CD4-positive, CD25-positive, alpha-beta regulatory T cell (primary cell): ENCODE measurements at places on chromosomes 6 and 20.

- no peaks in the 10 kb centered on the region for H3K27me3 ChIP-seq
- H3K36me3 ChIP-seq, result no peaks in the 10 kb centered on the region
- DNase-seq, result no peak
- H3K4me3 ChIP-seq, result no peak overlapping the region
- no peaks in the 10 kb centered on the region for H3K4me1 ChIP-seq
- H3K27ac ChIP-seq, result no peak overlapping the region
Measured at GRCh38 chr6:81933089-81933488, 180.6 kb upstream of the TENT5A start.

GRCh38 chr6:106177786-106178185, 91.7 kb downstream of the PRDM1 start:
- no peaks in the 10 kb centered on the region for H3K36me3 ChIP-seq
- H3K4me1 ChIP-seq, result peaks cover 35% of the 10 kb centered on the region
- no peak overlapping the region for H3K4me3 ChIP-seq
- DNase-seq, result no peak
- H3K27me3 ChIP-seq, result no peaks in the 10 kb centered on the region

GRCh38 chr20:48295445-48295903, 510.2 kb upstream of the SULF2 start:
- H3K27ac ChIP-seq, result no peak overlapping the region
- no peaks in the 10 kb centered on the region for H3K36me3 ChIP-seq
- H3K4me3 ChIP-seq, result no peak overlapping the region
- H3K27me3 ChIP-seq, result no peaks in the 10 kb centered on the region
- DNase-seq, result no peak
- no peaks in the 10 kb centered on the region for H3K4me1 ChIP-seq

DNA sequence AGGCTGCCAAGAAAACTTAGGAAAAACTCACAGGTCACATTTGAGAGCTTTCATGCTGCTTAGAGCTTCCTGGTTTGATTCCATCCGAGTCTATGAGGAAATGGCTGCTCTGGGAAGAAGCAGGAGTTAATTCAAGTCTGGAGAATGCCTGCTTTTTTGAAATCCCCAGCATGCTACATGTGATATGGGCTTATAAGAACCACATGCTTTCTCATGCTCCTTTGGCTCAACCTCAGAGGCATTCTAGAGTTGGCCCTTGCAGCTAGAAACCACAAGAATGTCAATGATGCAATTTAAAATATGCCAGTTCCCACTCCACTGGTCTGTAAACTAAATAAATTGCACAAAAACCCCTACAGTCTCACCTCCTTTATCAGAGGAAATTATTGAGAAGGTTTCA, 142.9 kb upstream of the OLIG3 start:
- H3K4me1 ChIP-seq, result peaks cover 3% of the 10 kb centered on the region
- peaks cover 3% of the 10 kb centered on the region for H3K27me3 ChIP-seq
- H3K36me3 ChIP-seq, result no peaks in the 10 kb centered on the region
- no peak for DNase-seq

GRCh38 chr6:79568996-79569395, 31.8 kb upstream of the LCA5 start:
- no peak overlapping the region for H3K27ac ChIP-seq
- no peaks in the 10 kb centered on the region for H3K27me3 ChIP-seq
- no peak overlapping the region for H3K4me3 ChIP-seq
- no peaks in the 10 kb centered on the region for H3K4me1 ChIP-seq
- no peak for DNase-seq
- H3K36me3 ChIP-seq, result no peaks in the 10 kb centered on the region

DNA sequence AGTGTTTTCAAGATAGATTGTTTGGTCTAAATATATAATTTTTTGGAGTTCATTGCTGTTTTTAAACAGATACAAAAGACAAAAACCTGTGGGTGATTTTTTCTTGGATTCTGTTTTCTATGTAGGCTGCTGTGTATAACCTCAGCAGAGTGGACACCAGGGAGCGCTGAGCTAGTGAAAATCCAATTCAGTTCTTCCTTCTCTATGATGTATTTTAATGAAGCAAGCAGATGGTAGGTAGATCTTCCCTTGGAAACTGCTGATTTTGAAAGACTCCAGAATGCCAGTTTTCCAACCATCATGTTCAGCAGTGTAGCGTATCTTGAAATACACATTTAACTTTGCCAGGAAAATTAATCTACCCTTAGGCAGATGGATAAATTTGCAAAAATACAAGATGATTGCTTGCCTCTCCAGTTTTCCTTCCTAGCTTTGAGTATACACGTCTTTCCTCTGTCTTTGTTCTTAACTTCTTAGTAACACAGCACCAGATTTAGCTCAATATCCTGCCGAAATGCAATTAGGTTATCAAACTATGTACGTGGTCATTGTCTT, 178.0 kb downstream of the PHF3 start:
- no peaks in the 10 kb centered on the region for H3K4me1 ChIP-seq
- H3K36me3 ChIP-seq, result no peaks in the 10 kb centered on the region
- H3K4me3 ChIP-seq, result no peak overlapping the region
- no peaks in the 10 kb centered on the region for H3K27me3 ChIP-seq
- H3K27ac ChIP-seq, result no peak overlapping the region

DNA sequence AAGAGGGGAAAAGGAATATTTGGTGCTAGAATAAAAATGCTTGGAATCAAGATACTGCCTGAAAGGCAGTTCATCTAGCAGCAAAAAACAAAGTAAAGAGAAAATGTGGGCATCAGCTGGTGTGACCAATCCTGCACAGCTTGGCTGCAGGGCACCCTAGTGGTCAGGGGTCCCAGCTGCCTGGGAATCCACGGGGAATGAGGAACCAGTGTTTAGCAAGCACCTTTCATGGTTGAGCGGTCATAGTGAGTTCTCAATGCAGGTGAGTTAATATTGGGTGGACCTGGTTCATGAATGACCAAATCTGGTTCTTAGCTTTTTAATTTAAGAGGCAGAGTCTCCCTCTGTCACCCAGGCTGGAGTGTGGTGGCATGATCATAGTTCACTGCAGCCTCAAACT, 53.3 kb downstream of the CAP2 start:
- H3K27me3 ChIP-seq, result no peaks in the 10 kb centered on the region
- H3K4me3 ChIP-seq, result no peak overlapping the region
- H3K36me3 ChIP-seq, result no peaks in the 10 kb centered on the region
- DNase-seq, result no peak

DNA sequence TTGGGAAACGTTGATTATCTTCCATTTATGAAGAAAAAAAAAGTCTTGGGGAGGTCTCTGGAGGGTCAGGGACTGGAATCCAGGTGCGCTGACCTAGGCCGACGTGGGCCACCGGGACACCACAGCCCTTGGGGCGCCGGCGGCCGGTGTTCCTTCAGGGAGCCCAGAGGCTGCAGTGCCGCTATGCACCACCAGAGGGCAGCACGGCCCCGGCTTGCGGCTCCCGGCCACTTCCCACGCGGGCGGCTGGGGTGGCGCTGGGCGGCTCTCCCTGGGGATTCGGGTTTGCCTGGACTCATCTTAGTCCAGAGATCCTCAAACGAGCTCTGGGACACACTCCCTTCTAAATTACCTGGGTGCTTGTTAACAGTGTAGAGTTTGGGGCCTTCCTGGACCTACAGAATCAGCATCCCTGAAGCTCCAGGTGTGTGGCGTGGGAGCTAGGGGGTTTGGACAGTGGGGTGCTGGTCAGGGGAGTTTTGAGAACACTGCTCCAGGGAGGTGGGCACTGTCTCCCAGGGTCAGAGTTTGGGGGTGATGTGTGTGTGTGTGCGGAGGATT, 23.0 kb upstream of the GTSF1L start:
- H3K36me3 ChIP-seq, result no peaks in the 10 kb centered on the region
- H3K27me3 ChIP-seq, result no peaks in the 10 kb centered on the region
- peaks cover 52% of the 10 kb centered on the region for H3K4me1 ChIP-seq

GRCh38 chr20:59571551-59572314, 32.6 kb upstream of the PHACTR3 start:
- no peaks in the 10 kb centered on the region for H3K36me3 ChIP-seq
- H3K27ac ChIP-seq, result no peak overlapping the region
- no peaks in the 10 kb centered on the region for H3K27me3 ChIP-seq
- peaks cover 4% of the 10 kb centered on the region for H3K4me1 ChIP-seq
- peak overlapping the region; percentile 50 for H3K4me3 ChIP-seq

DNA sequence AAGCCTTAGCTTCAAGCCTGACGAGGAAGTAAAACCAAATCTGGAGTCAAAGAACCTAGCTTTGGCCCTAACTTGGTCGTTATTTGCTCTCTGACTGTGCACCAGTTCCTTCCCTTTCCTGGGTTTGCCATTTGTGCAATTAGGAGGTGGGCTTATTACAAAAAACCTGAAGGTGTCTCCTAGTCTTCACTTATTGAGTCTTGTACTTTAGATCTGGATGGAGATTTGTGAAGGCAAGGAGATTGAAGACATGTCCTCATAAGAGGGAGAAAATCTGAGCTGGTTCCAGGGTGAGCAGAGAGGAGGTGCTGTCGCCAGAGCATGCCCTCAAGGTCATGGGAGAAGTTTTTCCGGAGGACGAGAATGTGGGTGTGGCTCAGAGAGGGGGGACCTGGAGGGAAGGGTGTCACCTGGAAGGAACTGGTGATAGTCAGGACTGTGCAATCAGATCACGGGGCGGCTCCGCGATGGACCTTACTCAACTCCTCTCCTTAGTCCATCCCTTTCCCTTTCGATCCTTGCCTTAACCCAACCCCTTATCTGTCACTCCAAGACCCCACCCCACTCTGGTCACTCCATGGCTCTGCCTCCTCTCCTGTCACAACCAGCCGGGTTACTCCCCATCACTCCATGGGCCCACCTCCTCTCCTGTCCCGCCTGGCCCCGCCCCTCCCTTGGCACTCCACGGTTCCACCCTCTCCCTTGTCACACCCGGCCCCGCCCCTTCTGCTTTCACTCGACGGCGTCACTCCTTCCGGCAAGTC, 588 bp upstream of the ACSS2 start:
- peak overlapping the region; percentile 56 for H3K27ac ChIP-seq
- peaks cover 43% of the 10 kb centered on the region for H3K4me1 ChIP-seq
- no peak for DNase-seq
- H3K27me3 ChIP-seq, result no peaks in the 10 kb centered on the region
- no peaks in the 10 kb centered on the region for H3K36me3 ChIP-seq
- peak overlapping the region; percentile 77 for H3K4me3 ChIP-seq

GRCh38 chr20:23632711-23633573, 4.8 kb downstream of the CST3 start:
- H3K4me1 ChIP-seq, result no peaks in the 10 kb centered on the region
- no peaks in the 10 kb centered on the region for H3K27me3 ChIP-seq
- no peak for DNase-seq
- H3K36me3 ChIP-seq, result no peaks in the 10 kb centered on the region
- H3K27ac ChIP-seq, result no peak overlapping the region

GRCh38 chr6:72552938-72553337, 68.9 kb upstream of the KCNQ5 start:
- H3K27me3 ChIP-seq, result no peaks in the 10 kb centered on the region
- H3K4me1 ChIP-seq, result no peaks in the 10 kb centered on the region
- no peaks in the 10 kb centered on the region for H3K36me3 ChIP-seq
- no peak for DNase-seq
- H3K27ac ChIP-seq, result no peak overlapping the region

DNA sequence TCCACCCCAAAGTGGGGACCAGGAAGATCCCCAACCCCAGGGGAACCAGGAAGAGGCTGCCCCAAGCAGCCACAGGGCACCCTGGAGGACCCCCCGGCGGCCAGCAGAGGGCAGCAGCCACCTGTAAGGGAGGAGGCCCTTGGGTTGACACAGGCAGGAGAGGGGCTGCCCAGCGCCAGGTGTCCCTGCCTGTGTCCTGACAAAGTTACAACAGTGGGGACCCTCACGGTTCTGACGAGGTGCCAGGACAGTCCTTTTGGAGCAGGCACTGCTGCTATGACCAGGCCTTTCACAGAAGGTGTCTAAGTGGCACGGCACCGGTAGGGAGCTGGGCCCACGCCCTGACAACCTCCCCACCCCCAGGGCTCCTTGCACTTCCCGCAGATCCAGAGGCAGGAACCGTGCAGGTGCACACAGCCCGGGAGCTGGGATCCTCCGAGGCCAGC, 176.7 kb downstream of the BMP7 start:
- H3K4me3 ChIP-seq, result no peak overlapping the region
- no peaks in the 10 kb centered on the region for H3K27me3 ChIP-seq
- H3K27ac ChIP-seq, result no peak overlapping the region
- peak; percentile 46 for DNase-seq
- no peaks in the 10 kb centered on the region for H3K36me3 ChIP-seq
- no peaks in the 10 kb centered on the region for H3K4me1 ChIP-seq

GRCh38 chr6:13289789-13290318, 38.5 kb downstream of the TBC1D7 start:
- no peak overlapping the region for H3K27ac ChIP-seq
- DNase-seq, result no peak
- H3K36me3 ChIP-seq, result peaks cover 18% of the 10 kb centered on the region

DNA sequence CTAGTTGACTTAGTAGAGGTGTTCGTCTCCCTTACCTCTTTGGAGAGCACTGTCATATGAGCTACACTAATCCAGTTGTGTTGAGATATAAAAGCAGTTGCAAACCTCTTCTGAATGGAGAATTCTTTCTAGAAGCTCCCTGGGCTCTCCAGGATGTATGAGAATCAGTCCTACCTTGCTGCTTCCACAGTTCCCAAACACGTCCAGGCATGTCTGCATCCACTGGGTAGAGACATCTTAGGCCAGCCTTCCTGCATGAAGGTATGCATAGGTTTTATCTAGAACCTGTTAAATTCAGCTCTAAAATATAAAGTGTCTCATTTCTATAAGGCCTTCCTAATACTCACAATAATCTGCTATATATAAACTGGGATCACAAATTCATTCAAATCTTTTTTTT, 297.7 kb downstream of the CDC5L start:
- H3K4me1 ChIP-seq, result no peaks in the 10 kb centered on the region
- H3K36me3 ChIP-seq, result no peaks in the 10 kb centered on the region
- no peak for DNase-seq
- H3K27ac ChIP-seq, result no peak overlapping the region
- H3K27me3 ChIP-seq, result peaks cover 3% of the 10 kb centered on the region
- H3K4me3 ChIP-seq, result no peak overlapping the region

DNA sequence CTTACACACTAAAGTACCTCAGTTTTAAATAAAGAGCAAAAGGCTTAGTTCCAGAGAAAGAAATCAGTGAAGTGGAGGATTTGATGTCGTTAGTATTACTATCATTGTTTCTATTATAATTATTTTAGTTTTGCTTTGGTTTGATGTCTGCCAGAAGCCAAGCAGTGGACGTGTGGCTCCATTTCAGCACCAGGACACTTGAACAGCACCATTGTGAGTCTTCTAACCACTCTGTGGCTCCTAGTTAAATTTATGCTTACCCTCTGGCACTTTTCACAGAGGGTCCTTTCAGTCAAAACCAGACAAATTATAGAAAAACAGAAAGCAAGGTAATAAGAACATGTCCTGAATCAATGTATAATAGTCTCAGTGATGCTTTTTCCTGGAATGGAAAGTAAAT, 3.4 kb downstream of the COL9A1 start:
- no peaks in the 10 kb centered on the region for H3K36me3 ChIP-seq
- H3K27ac ChIP-seq, result no peak overlapping the region
- no peak overlapping the region for H3K4me3 ChIP-seq
- DNase-seq, result no peak
- H3K27me3 ChIP-seq, result no peaks in the 10 kb centered on the region
- H3K4me1 ChIP-seq, result no peaks in the 10 kb centered on the region

DNA sequence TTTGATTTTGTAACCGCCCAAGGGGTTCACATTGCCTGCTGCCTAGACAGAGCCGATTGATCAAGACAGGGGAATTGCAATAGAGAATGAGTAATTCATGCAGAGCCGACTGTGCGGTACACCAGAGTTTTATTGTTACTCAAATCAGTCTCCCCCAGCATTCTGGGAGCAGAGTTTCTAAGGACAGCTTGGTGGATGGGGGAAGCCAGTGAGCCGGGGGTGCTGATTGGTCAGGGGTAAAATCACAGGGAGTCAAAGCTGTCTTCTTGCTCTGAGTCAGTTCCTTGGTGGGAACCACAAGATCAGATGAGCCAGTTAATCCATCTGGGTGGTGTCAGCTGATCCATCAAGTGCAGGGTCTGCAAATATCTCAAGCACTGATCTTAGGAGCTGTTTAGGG, 60.0 kb upstream of the EZR start:
- no peak for DNase-seq
- no peaks in the 10 kb centered on the region for H3K36me3 ChIP-seq
- no peak overlapping the region for H3K4me3 ChIP-seq
- no peak overlapping the region for H3K27ac ChIP-seq
